ENCODE measurements at places on chromosomes 6 and 20. TPM values are rescaled to one million over a fixed set of nuclear protein-coding genes. Genes with fewer than 3 reads are reported as not detected.

OXT gene
- total RNA-seq: not detected

IL17F gene
- total RNA-seq: not detected

FAM209B gene
- 0.55 TPM for total RNA-seq

STMND1 gene
- not detected for total RNA-seq

ADGRF1 gene
- 0.09 TPM for total RNA-seq

LY6G5C gene
- 11.0 TPM for total RNA-seq

KIFC1 gene
- 124 TPM for total RNA-seq

C6orf58 gene
- total RNA-seq: 0.82 TPM

DEF6 gene
- 1.8 TPM for total RNA-seq

KCNG1 gene
- total RNA-seq: 4.5 TPM

UBE2J1 gene
- total RNA-seq: 36.8 TPM

VSX1 gene
- total RNA-seq: 4.2 TPM

PEX7 gene
- 5.3 TPM for total RNA-seq

LRRC73 gene
- 2.1 TPM for total RNA-seq

KIF25 gene
- 0.72 TPM for total RNA-seq

DNA sequence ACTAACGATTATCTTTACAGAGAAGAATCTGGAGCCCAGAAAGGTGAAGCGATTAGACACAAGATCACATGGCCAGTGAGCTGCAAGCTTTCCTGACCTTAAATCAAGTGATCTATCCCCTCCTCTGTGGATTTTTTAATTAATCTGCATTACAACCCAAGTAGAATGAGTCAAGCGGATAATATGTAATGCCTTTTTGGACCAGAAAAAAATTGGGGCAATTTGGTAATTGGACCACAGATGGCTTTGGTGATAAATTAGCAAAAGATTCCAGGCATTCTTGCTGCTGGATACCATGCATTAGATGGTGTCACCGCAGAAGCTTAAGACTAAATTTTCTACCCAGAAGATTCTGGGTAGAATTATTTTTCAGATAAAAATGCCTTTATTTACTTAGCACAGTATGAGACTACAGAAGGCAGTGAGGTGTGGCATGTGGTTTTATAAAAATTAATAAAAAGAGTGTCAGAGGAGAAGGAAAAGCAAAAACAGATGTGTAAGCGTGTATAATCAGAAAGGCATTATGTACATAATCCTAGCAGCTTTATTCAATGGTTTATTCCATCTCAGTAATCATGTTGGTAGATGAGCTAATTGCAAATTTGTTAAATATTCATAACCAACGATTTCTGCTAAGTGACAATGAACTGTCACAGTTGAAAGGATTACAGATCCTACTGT lies 53.9 kb upstream of the PCSK2 start:
- no peak for DNase-seq
- no peak overlapping the region for H3K27ac ChIP-seq
- H3K27me3 ChIP-seq: no peaks in the 10 kb centered on the region
- no peak overlapping the region for H3K4me3 ChIP-seq

GRCh38 chr6:72627539-72627938 lies 5.7 kb downstream of the KCNQ5 start:
- no peak for DNase-seq
- H3K27me3 ChIP-seq: peaks cover 64% of the 10 kb centered on the region
- no peak overlapping the region for H3K4me3 ChIP-seq
- H3K27ac ChIP-seq: no peak overlapping the region

DNA sequence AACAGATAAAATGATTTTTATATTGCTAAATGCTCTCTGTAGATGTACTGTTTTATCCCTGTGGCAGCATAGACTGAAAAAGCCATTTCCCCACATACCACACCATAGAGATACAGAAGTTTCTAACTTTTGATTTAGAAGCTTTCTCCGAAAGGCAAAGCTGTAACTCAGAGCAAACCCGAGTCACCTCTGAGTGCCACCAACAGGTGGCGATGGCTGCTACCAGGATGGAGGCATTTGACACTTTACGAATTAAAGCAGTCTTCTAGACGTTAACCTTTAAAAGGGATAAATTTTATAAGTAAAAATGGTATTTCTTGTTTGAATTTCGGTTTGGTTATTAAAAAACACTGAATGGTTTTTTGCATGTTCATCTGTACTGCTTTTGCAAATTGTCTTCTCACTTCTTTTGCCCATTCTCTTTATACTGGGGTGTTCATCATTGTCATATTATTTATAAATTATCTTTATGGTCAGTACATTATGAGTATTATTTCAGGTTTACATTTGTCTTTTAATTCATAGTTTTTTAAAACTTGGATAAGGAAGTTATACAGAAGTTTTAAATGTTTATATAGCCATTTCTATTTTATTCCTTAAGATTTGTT lies 201.0 kb upstream of the CEP162 start:
- no peak overlapping the region for H3K4me3 ChIP-seq
- H3K36me3 ChIP-seq: no peaks in the 10 kb centered on the region
- H3K27ac ChIP-seq: no peak overlapping the region
- DNase-seq: peak; percentile 44
- H3K4me1 ChIP-seq: peaks cover 8% of the 10 kb centered on the region
- H3K27me3 ChIP-seq: peaks cover 83% of the 10 kb centered on the region

GRCh38 chr6:98782772-98783171 lies 51.6 kb upstream of the POU3F2 start:
- DNase-seq: no peak
- H3K36me3 ChIP-seq: no peaks in the 10 kb centered on the region
- no peak overlapping the region for H3K27ac ChIP-seq

GRCh38 chr6:35093118-35093445 lies 48.1 kb downstream of the TCP11 start:
- peaks cover 32% of the 10 kb centered on the region for H3K4me1 ChIP-seq
- no peak overlapping the region for H3K27ac ChIP-seq
- no peaks in the 10 kb centered on the region for H3K27me3 ChIP-seq

- H3K4me1 ChIP-seq: no peaks in the 10 kb centered on the region
- no peak for DNase-seq
- no peak overlapping the region for H3K4me3 ChIP-seq
- no peaks in the 10 kb centered on the region for H3K36me3 ChIP-seq
- H3K27me3 ChIP-seq: peaks cover 7% of the 10 kb centered on the region
These were observed 156.2 kb upstream of the EXOC2 start for GRCh38 chr6:849075-849506.

GRCh38 chr20:51116765-51117686 lies 94.1 kb upstream of the KCNG1 start:
- peaks cover 4% of the 10 kb centered on the region for H3K4me1 ChIP-seq
- H3K4me3 ChIP-seq: no peak overlapping the region
- H3K27ac ChIP-seq: no peak overlapping the region
- peaks cover 9% of the 10 kb centered on the region for H3K27me3 ChIP-seq

DNA sequence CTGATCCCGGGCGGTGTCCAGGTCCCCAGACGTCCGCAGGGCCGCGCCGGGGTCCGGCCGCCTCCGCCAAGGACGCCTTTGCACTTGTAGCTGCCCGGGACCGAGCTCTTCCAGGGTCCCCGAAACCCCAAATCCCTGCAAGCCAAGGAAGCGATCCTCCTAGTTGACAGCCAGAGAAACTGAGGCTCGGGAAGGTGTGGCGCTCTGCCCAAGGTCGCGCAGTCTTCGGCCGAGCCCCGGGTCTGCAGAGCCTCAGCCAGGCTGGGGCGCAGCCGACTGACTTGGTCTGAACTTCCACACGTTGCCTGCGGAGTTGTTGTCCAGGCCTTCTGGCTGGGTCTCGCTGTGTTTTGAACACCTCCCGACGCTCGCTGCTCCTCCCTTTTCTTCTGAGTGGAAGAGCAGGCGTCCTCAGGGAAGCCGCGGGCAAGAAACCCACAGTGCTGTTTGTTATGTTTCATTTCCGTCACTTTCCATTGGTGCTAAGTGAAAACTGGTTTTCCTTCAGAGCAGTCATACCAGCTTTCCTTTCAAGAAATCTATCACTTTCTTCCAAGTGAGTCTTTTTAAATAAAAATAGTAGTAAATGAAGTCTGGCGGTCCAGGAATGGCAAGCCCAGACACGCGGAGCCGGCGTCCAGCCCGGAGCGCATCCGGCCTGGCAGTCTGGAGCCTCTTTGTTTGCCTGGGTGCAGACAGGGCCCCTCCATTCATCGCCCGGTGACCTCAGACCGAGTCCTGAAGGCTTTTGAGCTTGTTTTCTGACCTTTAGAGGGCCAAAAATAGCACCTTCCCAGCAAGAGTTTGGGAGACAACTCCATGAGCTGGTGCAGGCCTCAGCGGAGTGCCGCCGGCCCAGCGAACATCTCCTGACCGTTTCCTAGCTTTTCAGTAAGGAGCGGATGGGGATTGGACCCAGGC lies 698 bp downstream of the FAM210B start:
- peak overlapping the region; percentile 92 for H3K4me3 ChIP-seq
- peaks cover 30% of the 10 kb centered on the region for H3K4me1 ChIP-seq
- peaks cover 3% of the 10 kb centered on the region for H3K36me3 ChIP-seq

GRCh38 chr20:2005359-2005758 lies 11.5 kb upstream of the PDYN start:
- H3K27me3 ChIP-seq: peaks cover 51% of the 10 kb centered on the region
- H3K4me1 ChIP-seq: peaks cover 4% of the 10 kb centered on the region
- no peak for DNase-seq
- no peak overlapping the region for H3K4me3 ChIP-seq

DNA sequence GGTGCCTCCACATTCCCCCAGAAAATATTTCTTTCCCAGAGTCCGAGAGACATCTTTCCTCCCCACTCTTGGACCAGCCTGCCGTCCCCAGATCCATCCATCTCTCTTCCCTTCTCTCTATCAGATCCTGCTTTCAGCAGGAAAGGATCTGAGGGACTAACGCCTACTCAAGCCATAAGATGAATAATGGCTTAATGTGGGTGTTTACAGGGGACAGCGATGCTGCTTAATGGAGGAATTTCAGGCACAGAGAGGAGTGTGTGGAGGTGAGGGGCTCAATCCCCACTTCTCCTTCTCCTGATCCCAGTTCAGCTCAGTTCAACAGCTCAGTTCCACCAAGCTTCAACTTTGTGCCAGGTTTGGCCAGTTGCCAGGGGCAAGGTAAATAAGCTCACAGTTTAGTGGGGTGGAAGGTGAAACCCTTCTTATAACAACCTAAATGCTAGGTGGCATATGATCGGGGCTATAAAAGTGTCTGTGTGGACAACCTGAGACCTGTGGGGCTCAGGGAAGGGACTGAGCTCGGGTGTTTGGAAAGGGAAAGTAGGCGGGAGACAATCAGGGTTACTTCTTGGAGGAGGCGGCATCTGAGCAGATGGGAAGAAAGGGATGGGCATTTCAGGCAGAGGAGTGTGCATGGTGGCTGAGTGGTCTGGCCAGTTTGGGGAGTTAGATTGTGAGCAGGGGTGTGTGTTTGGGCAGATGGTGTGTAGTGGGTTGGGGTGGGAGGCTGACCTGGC lies 55.8 kb downstream of the CDH22 start:
- no peaks in the 10 kb centered on the region for H3K4me1 ChIP-seq
- H3K27me3 ChIP-seq: peaks cover 68% of the 10 kb centered on the region
- no peak overlapping the region for H3K27ac ChIP-seq
- DNase-seq: no peak
- no peak overlapping the region for H3K4me3 ChIP-seq

GRCh38 chr6:63943826-63944225 lies 308.2 kb downstream of the PHF3 start:
- peaks cover 2% of the 10 kb centered on the region for H3K36me3 ChIP-seq
- no peak for DNase-seq
- H3K4me3 ChIP-seq: no peak overlapping the region

- H3K4me1 ChIP-seq: no peaks in the 10 kb centered on the region
- no peaks in the 10 kb centered on the region for H3K36me3 ChIP-seq
- peaks cover 3% of the 10 kb centered on the region for H3K27me3 ChIP-seq
- H3K4me3 ChIP-seq: no peak within 1 kb of the TSS
- no peak for DNase-seq
- no peak within 1 kb of the TSS for H3K27ac ChIP-seq
These were observed at the start of gene BANF2 for GRCh38 chr20:17699931-17700351. TSS of gene BANF2 (plus strand) at chr20:17699966. CDS start at chr20:17725026, 25,060 bp downstream.

- DNase-seq: no peak
- H3K4me3 ChIP-seq: no peak overlapping the region
- no peaks in the 10 kb centered on the region for H3K4me1 ChIP-seq
- H3K27me3 ChIP-seq: no peaks in the 10 kb centered on the region
These were observed 311.5 kb upstream of the ID4 start for GRCh38 chr6:19525673-19526072.

GRCh38 chr6:26284537-26285142 lies 80.4 kb upstream of the BTN3A2 start:
- peaks cover 17% of the 10 kb centered on the region for H3K27me3 ChIP-seq
- peak; percentile 39 for DNase-seq
- H3K4me1 ChIP-seq: peaks cover 43% of the 10 kb centered on the region
- H3K27ac ChIP-seq: peak overlapping the region; percentile 99
- peaks cover 13% of the 10 kb centered on the region for H3K36me3 ChIP-seq

DNA sequence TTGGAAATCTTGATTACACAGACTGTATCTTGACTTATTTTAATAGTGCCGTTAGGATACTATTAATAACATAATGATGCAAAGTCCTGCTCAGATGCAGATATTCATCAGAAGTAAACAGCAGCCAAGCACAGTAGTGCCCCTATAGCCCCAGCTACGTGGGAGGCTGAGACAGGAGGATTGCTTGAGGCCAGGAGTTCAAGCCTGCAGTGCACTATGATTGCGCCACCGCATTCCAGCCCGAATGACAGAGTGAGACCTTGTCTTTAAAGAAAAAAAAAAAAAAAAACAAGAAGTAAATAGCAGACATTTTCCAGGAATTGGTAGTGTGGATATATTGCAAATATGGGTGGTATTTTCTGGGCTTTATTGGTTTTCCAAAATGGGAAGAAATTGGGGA lies 61.8 kb downstream of the TULP4 start:
- H3K4me1 ChIP-seq: peaks cover 18% of the 10 kb centered on the region
- no peak overlapping the region for H3K4me3 ChIP-seq
- DNase-seq: no peak
- H3K36me3 ChIP-seq: peaks cover 2% of the 10 kb centered on the region
- no peaks in the 10 kb centered on the region for H3K27me3 ChIP-seq

DNA sequence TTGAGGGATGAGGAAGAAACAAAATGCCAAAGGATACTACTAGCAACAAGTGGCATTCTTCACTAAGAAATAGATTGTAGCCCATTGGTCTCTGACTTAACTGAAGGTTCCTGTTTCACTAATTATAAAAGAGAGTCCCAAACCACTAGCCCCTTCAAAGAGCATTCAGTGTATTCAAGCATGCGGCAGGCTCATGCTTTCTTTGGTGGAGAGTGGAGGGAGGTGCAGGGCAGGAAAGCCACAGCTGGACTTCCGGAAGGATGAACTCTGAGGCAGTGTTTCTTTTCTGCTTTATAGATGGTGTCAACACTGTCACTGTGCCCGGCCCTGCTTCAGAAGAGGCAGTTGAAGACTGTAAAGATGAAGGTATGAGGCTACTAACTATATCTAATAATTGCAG lies 636.1 kb downstream of the KIF16B start:
- no peak for DNase-seq
- H3K27me3 ChIP-seq: no peaks in the 10 kb centered on the region
- H3K36me3 ChIP-seq: peaks cover 7% of the 10 kb centered on the region
- H3K4me3 ChIP-seq: no peak overlapping the region
- peaks cover 24% of the 10 kb centered on the region for H3K4me1 ChIP-seq

- H3K4me1 ChIP-seq: peaks cover 16% of the 10 kb centered on the region
- H3K4me3 ChIP-seq: no peak overlapping the region
These were observed 98.9 kb downstream of the HDGFL1 start for GRCh38 chr6:22668307-22668706.
